Lower lobe of right lung (tissue), 2 donors: ENCODE measurements at places on chromosomes 7 and 10. TPM values are rescaled to one million over a fixed set of nuclear protein-coding genes. Genes with fewer than 3 reads are reported as not detected.

The TMEM270 gene
- not detected for total RNA-seq

The CPEB3 gene
- 6.9 TPM for total RNA-seq

The FAM25C gene
- not detected for total RNA-seq

The SLC29A3 gene
- total RNA-seq, result 13.2 TPM

The SHLD2 gene
- 23.2 TPM for total RNA-seq

The CRHR2 gene
- total RNA-seq, result not detected

The DPYSL4 gene
- total RNA-seq, result 2.1 TPM

The BTBD16 gene
- total RNA-seq, result 0.62 TPM

The C7orf33 gene
- not detected for total RNA-seq

The TMEM229A gene
- total RNA-seq, result not detected

The ADO gene
- total RNA-seq, result 16.3 TPM

The TMEM236 gene
- total RNA-seq, result 5.9 TPM

The OR2A42 gene
- not detected for total RNA-seq

The ZNF425 gene
- total RNA-seq, result 1.2 TPM

The SEPTIN7 gene
- 180 TPM for total RNA-seq

The NOBOX gene
- not detected for total RNA-seq

The GHITM gene
- total RNA-seq, result 109 TPM

The DLX5 gene
- total RNA-seq, result not detected

The CDNF gene
- total RNA-seq, result 1.3 TPM

The IFIT1B gene
- not detected for total RNA-seq

The UCN3 gene
- total RNA-seq, result 0.53 TPM

The DPP6 gene
- 0.71 TPM for total RNA-seq

The CAV2 gene
- 143 TPM for total RNA-seq

The PLAU gene
- total RNA-seq, result 29.0 TPM

The WEE2 gene
- not detected for total RNA-seq

The HHEX gene
- 19.5 TPM for total RNA-seq

The LRRC4 gene
- total RNA-seq, result 12.8 TPM

The PPP1R3C gene
- 10.8 TPM for total RNA-seq

The CCZ1 gene
- 56.8 TPM for total RNA-seq

The SLC13A1 gene
- total RNA-seq, result not detected

The OPALIN gene
- not detected for total RNA-seq

The MKI67 gene
- total RNA-seq, result 4.8 TPM

The KIAA1217 gene
- total RNA-seq, result 37.2 TPM

The MMD2 gene
- not detected for total RNA-seq

The HOXA13 gene
- not detected for total RNA-seq

The INA gene
- not detected for total RNA-seq

The CPED1 gene
- 38.6 TPM for total RNA-seq

The OTUD1 gene
- 31.4 TPM for total RNA-seq

The TDRD1 gene
- 0.09 TPM for total RNA-seq

The PNLIP gene
- total RNA-seq, result not detected

The LLCFC1 gene
- not detected for total RNA-seq

The KBTBD2 gene
- total RNA-seq, result 35.1 TPM

The DPCD gene
- 12.9 TPM for total RNA-seq

The SH2B2 gene
- total RNA-seq, result 17.0 TPM

The GNAT3 gene
- not detected for total RNA-seq

The ODAD2 gene
- total RNA-seq, result 4.5 TPM

The OR2A1 gene
- total RNA-seq, result 0.15 TPM

The HOXA6 gene
- 4.6 TPM for total RNA-seq

The ADARB2 gene
- 0.80 TPM for total RNA-seq

The CRTAC1 gene
- 123 TPM for total RNA-seq
